Right renal pelvis (tissue), 4 donors: ENCODE measurements at places on chromosomes 2 and 18. TPM values are rescaled to one million over a fixed set of nuclear protein-coding genes. Genes with fewer than 3 reads are reported as not detected.

The DNAH6 gene
- 2.1 TPM for polyA plus RNA-seq

The UPP2 gene
- 7.0 TPM for polyA plus RNA-seq

The SH3BP4 gene
- 44.0 TPM for polyA plus RNA-seq

The GREB1 gene
- polyA plus RNA-seq: 12.5 TPM

The DPP10 gene
- polyA plus RNA-seq: 9.8 TPM

The CXCR1 gene
- polyA plus RNA-seq: 0.08 TPM

The SCYGR4 gene
- polyA plus RNA-seq: not detected

The FRZB gene
- 17.7 TPM for polyA plus RNA-seq

The DAPL1 gene
- 27.2 TPM for polyA plus RNA-seq
